ENCODE measurements at places on chromosomes 2 and 18.

GRCh38 chr2:14642499-14642898, 10.0 kb downstream of the LRATD1 start:
- DNase-seq, result no peak

DNA sequence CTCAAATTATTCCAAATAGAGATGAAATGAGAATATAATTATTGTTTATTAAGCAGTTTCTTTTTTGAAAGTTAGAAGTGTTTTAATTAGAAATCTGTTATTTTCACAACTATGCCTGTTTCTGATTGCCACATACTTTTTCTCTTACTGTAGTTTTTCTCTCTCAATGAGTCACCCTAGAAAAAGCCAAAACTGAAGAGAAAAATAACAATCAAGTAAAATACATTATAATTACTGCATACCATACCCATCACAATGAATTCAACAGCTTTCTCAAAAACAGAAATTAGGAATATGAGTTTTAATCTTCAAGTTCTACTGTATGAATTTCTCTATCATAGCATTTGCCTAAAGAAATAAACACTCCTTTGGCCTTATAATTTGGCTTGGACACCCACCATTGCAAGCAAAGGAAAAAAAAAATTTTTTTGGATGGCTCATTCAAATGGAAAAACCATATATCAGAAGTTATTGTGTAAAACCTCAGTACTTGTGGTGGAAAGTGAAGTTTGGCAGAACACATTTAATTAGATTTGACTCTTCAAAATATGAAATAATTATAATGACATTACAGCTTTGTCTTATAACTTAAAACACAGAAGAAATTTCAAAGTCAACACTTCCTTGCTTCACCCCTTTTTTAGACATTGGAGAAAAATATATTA, 138.5 kb downstream of the DYM start:
- DNase-seq, result no peak

DNA sequence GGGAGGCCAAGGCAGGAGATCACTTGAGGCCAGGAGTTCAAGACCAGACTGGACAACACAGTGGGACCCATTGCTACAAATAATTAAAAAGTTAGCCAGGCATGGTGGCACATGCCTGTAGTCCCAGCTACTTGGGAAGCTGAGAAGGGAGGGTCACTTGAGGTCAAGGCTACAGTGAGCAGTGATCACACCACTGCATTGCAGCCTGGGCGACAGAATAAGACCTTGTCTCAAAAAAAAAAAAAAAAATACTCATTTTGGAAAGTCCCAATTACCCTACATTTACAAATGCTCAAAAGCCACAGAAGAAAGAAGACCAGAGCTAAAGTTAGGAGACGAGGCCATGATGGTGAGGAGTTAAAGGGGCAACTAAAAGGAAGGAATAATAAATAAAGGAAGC, 61.9 kb downstream of the COLEC12 start:
- DNase-seq, result no peak

GRCh38 chr18:9709304-9709877, 1.3 kb downstream of the RAB31 start:
- no peak for DNase-seq

DNA sequence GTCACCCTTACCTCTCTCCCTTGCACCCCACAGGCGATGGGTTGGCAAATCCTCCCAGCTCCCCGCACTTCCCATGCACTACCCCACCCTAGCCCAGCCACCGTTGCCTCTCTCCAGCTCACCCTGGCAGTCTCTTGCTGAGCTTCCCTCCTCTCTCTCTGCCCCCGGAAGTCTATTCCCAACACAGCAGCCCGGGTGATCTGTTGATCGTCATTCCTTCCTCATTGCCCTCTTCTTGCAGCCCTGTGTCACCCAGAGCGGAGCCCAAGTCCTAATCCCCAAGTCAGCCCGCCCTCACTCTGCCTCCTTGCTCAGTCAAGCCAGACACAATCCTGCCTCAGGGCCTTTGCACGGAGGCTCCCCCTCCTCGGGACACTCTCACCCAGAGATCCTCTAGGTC, 55.2 kb downstream of the CIB4 start:
- no peak for DNase-seq

GRCh38 chr2:152012697-152013096, 86.1 kb downstream of the CACNB4 start:
- DNase-seq, result no peak

GRCh38 chr2:10977003-10977402, 65.3 kb downstream of the KCNF1 start:
- DNase-seq, result no peak

GRCh38 chr2:132860220-132860619, 190.2 kb upstream of the LYPD1 start:
- no peak for DNase-seq

GRCh38 chr18:58315041-58315440, 271.0 kb downstream of the NEDD4L start:
- no peak for DNase-seq

- DNase-seq, result no peak
These were observed 37.4 kb downstream of the PNO1 start for GRCh38 chr2:68195096-68195495.

- DNase-seq, result no peak
These were observed 83.0 kb upstream of the CTDP1 start for GRCh38 chr18:79596446-79597175.

- no peak for DNase-seq
These were observed 104.3 kb downstream of the PRKCE start for GRCh38 chr2:45755585-45756335.

GRCh38 chr18:32596501-32596900, 125.8 kb upstream of the GAREM1 start:
- DNase-seq, result no peak

GRCh38 chr2:176814740-176815367, 397.7 kb upstream of the HNRNPA3 start:
- DNase-seq, result no peak

DNA sequence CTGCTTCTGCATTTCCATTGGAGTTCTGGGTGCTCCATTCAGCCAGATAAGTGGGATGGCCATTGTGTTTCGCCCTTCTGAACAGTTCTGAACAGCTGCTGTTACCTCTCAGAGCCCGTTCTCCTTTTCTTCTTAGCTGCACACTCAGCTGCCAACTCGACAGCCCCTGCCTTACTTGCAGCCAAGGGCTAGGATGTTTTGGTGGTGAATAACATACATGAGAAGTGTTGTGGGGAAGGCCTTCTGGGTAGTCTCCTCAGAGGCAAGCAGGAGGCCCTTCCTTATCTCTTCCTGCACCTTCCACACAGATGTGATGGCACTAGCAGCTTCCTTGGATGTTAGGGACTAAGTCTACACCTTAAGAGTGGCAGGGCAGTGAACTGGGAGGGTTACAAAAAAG, 138.4 kb upstream of the NOSTRIN start:
- no peak for DNase-seq

GRCh38 chr2:241268716-241269445, 46.6 kb downstream of the HDLBP start:
- no peak for DNase-seq

GRCh38 chr2:96369186-96369585, 33.6 kb downstream of the NCAPH start:
- DNase-seq, result no peak

GRCh38 chr2:224062481-224063297, 23.6 kb upstream of the SERPINE2 start:
- no peak for DNase-seq

DNA sequence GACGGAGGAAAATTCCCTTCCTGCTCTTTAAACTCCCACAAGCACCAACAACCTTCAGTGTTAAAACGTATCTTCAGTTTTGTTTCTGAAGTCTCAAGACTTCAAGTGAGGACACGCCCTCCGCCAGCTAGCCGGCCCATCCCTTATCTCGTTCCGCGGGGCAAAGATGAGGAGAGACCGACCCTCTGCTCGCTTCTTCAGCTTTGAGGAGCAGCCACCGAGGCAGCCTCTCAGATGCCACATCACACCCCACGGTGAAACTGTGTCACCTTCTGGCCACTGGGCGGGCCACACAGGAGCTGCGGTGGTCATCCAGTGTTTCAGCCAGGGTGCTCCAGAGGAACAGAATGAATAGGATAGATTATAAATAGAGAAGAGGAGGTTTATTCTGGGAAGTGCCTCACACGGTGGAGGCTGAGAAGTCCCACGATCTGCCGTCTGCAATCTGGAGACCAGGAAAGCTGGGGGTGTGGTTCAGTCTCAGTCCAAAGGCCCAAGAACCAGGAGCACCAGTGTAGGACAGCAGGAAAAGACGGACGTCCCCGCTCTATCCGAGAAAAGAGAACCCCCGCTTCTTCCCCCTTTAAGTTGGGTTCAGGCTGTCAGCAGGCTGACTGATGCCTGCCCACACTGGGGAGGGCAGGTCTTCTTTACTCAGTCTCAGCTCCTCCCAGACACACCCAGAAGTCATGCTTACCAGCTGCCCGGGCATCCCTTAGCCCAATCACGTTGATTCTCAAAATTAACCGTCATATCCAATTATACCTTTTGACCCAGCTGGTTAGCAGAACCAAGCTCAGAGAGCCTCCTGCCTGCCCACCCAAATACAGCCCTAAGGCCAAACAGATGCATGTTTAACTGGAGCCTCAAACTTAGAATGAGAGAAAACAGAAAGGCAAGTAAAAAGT, 399.7 kb upstream of the ID2 start:
- DNase-seq, result no peak

DNA sequence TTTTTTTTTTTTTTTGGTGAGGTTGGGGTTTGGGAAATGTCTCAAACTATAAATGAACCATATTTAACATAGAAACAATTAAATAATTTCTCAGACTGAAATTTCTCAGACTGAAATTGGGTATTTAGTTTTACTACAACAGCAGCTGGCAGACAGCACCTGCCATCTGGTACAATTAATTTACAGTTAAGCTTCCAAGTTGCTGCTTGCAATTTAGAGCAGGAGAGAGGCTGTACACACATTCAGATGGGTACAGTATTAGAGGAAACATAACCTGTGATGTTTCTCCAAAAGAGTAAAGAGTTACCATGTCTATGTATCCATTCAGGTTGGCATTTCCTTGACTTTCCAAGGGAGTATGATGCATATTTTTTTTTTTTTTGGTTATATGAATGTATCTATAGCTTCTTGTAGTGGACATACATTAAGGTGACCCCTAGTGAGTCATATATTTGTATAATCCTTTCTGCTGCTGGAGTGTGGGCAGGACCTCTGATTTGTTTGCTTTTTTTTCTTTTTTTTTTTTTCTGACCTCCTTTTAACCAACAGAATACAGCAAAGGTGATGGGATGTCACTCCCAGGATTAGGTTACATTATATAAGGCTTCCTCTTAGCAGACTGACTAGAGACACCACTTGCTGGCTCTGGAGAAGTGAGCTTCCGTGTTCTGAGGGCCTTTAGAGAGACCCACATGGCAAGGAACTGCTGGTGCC, 201.7 kb downstream of the PTH2R start:
- DNase-seq, result no peak

DNA sequence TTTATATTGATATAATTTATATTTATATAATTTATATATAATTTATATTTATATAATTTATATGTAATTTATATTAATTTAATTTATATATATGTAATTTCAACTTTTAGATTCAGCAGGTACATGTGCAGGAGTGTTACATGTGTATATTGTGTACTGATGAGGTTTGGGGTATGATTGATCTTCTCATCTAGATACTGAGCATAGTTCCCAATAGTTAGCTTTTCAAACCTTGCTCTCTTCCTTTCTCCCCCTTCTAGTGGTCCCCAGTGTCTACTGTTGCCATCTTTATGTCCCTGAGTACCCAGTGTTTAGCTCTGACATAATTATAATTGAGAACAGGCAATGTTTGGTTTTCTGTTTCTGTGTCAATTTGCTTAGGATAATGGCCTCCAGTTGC, 1335.3 kb upstream of the CDH2 start:
- no peak for DNase-seq

Data from activated gamma-delta T cell (primary cell).